ENCODE measurements at places on chromosomes 2 and 18. TPM values are rescaled to one million over a fixed set of nuclear protein-coding genes. Genes with fewer than 3 reads are reported as not detected.
A peak's percentile ranks its signal among the peaks of the same experiment; 100 is the strongest.

DNA sequence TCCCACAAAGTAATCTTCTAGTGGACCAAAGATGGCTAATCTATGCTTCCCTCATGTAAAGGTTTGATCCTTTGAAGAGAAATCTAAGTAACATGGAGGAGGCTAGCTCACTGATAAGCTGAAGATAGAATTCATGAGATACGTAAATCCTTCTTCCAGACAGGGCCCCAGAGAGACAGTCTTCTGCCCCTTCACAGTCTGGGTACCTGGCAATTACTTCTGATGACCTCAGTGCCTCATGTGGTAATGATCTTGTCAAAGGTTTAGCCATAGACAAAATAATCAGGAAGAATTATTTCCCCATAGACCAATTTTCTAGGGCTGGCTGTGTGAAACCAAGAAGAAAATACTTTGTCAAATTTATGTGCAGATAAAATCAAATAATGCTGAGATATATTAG lies 495.8 kb downstream of the METTL4 start:
- DNase-seq: no peak

The POTEI gene
- 7.0 TPM for total RNA-seq

The SOWAHC gene
- 20.3 TPM for total RNA-seq

DNA sequence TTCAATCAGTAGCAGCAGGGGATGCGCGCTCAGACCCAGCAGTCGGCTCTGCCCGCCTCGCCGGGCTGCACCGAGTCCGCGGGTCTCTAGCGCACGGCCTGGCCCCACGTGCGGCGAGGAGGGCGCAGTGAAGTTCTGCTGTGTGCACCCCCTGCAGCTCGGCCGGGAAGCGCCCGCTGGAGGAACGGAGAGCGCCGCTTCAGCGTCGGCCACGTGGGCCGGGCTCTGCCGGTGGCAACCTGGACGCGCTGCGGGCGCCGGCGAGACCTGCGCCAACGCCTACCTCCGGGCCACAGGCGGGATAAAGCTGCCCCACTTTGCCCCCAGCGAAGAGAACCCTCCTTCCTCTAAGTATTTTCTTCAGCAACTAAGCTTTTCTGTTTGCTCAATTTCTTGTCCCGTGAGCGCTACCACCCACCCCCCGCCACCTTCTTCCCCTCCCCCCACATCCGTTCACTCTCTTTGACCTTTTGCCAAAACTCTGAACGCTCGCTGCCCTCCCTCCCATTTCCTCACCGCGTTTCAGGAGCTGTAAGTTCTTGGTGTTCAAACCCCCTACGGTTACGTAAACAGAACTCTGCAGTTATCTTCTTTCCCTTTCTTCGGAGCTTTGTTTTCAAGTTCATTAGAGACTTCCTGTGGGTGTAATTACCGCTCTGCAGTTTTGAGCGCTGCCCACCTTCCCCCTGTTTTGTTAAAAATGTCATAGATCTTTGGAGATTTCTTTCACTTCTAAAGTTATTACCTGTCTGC lies 42.6 kb upstream of the EDAR start:
- no peak for DNase-seq

- DNase-seq: peak; percentile 1
Measured at GRCh38 chr2:14634182-14634488, 1.6 kb downstream of the LRATD1 start.

- DNase-seq: no peak
Measured at GRCh38 chr2:20637147-20637546, 13.8 kb downstream of the HS1BP3 start.

- no peak for DNase-seq
Measured at GRCh38 chr18:49630246-49630699, 68.4 kb downstream of the LIPG start.

All from Caco-2 (cell line).